ENCODE measurements at places on chromosomes 4 and X.

- no peak for DNase-seq
These were observed 1009.1 kb upstream of the IGFBP7 start for GRCh38 chr4:58119298-58119697.

GRCh38 chr4:48270523-48270897 is 872 bp upstream of the TEC start:
- DNase-seq = no peak

DNA sequence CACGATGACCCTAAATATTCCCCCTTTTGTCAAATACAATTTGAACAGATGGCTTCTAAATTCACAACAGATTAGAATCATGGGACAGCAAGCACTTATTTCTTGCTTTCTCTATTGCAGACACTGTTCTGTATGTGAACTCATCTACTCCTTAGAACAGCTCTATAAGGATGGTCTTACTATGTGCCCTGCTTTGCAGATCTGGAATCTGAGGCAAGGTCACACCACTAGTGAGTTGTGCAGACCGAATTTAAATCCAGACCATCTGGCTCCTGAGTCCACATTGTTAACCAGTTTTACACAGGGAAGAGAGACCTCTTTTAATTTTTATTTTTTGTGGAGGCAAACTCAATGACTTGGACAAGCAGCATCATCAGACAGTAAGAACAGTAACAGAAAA is 50.2 kb downstream of the GPRIN3 start:
- DNase-seq = no peak

- no peak for DNase-seq
These were observed 126.8 kb downstream of the KLHL8 start for GRCh38 chr4:87093443-87094123.

GRCh38 chrX:67614423-67614822 is 70.6 kb downstream of the AR start:
- DNase-seq = no peak

DNA sequence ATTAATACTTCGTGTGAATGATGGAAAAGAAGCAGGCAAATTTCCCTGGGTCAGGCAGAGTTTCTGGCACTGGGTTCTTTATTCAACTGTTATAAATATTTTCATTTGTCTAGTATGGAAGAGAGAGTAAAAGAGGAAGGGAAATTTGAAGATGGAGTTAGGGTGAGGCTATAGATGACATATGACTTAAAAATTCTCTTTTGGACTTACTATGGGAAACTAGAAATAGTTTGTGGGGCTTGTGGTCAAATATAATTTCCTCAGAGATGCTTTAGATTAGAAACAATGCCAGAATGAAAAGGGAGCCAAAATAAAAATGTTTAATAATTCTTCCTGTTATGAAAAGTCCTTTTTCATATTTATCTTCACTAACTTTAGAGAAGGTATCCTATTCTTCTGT is 103.2 kb downstream of the GC start:
- no peak for DNase-seq

DNA sequence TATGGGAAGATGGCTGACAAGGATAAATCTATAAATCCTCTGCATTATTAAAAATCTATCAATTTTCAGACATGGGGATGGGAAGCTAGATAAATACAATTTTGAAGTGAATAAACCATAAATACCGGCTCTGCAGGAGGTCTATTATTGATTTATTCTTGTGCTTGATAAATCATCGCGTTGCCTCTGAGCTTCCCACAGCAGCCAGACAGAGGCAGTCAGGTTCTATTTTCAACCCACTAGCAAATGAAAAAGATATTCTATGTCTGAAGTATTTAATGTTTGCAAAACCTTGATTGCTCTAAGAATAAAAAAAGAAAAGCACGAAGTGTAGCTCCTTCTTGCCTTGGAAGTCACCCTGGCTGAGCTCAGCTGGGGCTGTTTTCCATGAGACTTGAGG is 216.2 kb downstream of the DHRSX start:
- DNase-seq = no peak

GRCh38 chr4:52959541-52959940 is 97.4 kb downstream of the RASL11B start:
- no peak for DNase-seq

DNA sequence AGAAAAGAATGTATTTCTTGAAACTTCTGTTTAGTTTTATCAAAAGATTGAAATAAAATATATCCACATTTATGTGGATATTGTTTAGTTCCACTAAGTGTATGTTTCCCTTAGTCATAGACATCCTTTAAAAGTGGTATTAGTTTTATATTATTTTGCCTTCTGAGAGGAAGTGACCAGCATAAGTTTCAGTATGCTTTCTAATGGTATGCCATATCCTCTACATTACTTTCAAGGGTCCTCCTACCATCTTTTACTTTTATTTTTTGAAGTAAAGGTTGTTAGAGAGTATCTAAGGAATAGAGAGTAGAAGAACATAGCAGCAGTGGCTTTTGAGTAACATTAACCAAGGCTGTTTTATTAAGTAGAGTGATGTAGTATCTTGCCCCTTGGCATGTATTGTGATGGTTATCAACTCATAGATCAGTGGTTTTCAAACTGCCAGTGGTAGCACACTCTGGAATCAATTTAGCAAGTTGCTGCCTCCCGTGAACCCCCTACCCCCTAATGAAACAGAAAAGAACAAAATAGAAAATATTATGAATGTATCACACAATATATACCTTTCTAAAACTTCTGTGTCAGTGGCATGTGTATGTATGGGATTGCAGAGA is 44.8 kb downstream of the RBPJ start:
- no peak for DNase-seq

Data from anterior cingulate cortex (tissue), 58 donors.